ENCODE measurements at places on chromosomes 5 and 9.

DNA sequence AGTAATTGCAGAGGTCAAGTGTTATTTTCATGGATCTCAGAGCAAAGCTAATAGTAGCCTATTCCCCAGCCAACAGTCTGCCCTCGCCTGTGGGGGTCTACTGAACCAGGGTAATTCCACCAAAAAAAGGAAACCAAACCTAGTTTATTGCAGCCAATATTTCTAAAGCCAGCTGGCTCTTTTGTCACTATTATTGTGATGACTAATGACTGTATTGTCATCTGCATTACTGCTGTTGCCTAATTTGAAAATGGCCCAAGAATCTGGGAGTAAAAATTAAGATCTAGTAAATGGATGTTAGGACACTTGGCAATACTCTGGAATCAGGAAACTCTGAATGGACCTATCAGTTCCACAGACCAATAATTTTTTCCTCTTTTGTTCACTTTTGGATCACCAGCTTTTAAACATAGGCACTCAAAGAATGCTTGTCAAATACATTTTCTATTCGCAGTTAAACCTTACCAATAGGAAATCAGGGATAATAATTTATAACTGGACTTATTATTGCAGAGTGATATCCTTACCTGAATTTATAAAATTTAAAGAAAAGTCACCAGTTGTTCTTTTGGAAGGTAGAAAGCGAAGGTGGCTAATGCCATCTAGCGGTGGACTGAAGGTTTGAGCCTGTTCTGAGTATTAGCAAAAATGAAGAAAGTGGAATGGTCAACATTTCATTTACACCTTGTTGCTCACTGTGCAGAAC is 69.2 kb downstream of the SYK start:
- DNase-seq: no peak

DNA sequence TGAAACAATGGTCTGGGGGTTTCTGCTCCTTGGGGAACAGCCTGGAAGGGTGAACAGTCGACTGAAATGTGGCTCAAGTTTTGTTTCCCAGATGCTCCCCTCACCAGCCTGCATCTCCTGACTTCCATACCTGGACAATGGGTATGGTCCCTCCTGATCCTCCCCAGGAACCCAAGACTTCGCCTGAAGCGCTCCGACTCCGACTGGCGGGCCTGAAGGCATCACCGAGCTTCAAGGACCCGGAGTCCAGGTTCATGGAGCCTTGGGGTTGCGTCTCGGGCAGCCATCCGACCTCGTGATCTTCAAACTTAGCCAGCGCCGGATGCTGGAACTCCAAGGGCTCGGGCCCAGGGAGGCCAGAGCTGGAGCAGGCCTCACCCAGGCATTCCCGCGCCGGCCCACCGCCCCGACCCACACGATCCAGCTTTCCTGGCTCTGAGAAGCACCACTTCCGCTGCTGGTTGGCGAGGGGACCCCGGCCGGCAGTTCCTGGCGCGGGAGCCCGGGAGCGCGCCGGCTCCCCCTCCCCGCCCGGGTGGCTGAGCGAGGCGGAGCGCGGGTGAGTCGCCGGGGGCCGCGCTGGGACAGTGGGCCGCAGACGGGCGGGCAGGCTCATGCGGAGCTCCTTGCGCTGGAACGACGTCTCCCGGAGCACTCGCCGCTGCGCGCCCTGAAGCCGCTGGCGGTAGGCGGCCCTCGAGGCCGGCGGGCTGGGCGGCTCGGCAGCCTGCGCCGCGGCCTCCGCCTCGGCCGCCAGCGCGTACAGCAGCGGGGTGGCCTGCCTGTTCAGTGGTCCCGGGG is 5.2 kb downstream of the SHROOM1 start:
- DNase-seq: no peak

DNA sequence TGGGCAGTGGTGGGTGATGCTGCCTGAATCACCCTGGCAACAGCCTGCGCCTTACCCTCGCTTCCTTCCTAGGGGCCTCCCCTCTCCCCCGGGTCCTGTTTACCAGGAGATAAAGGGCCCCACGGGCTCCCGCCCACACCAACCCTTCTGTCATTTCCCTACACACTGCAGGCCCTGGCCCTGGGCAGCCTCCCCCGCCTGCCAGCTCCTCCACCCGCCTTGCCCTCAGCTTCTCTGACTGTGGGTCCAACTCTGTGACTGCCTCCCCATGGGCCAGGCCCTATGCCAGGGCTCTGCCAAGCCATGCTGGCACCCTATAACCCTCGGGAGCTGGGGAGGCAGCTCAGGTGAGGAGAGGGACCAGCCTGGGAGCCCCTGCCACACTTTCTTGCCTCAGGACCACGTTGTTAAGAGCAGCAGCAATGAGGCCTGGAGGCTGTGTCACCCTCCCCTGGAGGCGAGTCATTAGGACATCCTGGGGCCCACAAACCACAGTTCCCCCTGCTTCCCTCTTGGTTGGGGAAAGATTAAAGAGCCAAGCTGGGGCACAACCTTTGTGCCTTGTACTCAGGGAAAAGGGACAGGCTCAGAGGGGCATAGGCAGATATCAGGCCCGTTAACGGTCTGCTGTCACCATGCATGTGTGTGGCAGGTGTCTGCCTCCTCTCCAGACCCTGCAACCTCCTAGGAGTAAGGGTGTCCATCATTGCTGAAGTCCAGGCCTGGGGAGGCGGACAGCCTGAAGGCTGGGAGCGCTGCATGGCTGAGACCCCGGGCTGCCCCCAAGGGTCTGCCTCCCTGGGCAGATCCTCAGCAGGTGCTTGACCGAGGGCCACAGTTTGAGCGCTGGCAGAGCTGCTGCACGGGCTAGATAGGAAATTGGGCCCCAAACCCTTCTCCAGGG is 2.8 kb downstream of the MGAT4B start:
- DNase-seq: no peak

DNA sequence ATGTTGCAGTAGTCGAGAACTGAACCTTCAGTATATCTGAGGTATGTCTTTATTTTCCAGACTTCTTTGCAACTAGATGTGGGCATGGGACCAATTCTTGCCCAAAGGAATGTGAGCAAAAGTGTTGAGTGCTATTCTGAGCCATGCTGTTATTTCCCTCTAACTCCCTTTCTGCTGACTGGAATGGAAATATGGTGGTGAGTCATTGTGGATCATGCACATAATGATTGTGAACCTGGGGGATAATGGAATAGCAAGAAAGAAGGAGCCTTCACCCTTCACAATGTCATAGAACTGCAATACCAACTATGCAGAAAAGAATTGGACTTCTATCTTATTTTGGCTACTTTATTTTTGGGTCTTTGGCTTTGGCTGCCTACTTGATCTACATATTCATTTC is 10.3 kb upstream of the DOCK2 start:
- DNase-seq: peak; percentile 17

DNA sequence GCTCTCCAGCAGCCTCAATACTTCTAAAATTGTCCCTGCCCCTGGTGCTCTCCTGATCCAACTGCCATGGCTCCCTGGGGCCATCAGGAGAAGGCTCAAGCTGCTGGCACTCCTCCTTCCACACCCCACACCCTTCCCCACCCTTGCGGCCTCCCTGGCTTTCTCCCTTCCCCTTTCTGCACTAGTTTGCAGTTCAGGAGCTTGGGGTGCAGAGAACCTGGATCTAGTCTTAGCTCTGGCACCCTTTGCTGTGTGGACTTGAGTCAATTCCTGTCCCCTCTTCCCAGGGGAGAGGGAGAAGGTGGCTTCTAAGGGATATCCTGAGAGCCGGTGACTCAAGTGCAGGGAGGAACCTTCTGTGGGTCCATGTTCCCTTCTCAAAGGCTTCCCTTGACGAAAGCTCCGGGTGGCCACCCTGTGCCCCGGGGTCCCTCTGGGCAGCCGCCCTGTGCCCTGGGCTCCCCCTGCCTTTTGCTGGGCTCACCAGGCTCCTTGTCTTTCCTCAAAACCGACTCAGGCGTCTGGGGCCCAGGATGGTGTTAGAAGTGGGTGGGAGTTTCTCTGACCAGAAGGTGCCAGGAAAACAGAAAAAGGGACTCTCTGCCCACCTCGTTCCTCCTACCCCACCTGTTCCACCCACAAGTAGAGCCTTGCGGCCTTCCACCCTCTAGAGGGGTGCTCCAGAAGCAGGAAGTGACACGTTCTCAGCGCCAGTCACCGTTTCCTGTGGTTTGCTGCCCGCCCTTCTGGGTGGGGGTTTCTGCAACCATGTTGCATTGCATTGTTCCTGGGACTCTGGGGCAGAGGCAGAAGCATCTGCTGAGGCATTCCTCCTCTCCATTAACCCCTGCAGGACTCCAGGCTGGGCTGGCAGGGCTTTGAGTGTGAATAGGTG is 15.0 kb downstream of the GLIPR2 start:
- DNase-seq: no peak

DNA sequence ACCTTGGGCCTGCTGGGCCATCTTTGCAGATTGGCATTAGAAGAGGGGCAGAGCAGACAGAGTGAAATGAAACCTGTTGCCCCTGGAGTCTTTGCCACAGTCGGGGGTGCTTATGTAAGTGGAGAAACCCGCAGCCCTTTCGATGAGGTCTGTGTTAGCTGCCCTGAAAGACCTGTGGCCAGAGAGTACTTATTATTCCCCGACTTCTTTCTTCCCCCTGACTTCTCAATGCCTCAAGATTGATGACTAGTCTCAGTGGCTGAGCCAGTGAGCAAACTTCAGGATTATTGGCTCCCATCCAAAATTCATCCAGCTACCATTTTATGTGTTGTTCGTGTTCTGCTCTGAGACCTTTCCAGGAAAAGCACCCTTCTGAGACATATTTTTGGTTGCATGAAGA is 7.6 kb downstream of the NTRK2 start:
- DNase-seq: no peak

- no peak for DNase-seq
Measured at GRCh38 chr5:90301248-90301647, 108.3 kb downstream of the CETN3 start.

DNA sequence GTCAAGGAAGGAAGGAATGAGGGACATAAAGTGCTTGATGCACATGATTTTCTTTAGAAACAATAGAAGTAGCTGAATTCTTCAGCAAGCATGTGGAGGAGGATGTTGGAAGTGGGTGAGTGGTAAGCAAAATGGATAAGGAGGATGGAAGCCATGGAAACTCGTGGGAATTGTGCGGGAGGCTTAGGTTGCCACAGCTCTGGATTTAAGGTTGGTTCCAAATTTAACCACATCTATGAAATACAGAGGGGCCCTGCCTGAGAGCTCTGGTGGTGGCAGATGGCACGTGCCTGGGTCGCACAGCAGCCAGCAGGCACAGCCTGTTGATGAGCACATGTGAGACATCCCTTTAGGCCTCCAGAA is 284.7 kb downstream of the SMARCA2 start:
- DNase-seq: no peak

GRCh38 chr5:180860273-180860886 is 696 bp downstream of the ZFP62 start:
- no peak for DNase-seq

DNA sequence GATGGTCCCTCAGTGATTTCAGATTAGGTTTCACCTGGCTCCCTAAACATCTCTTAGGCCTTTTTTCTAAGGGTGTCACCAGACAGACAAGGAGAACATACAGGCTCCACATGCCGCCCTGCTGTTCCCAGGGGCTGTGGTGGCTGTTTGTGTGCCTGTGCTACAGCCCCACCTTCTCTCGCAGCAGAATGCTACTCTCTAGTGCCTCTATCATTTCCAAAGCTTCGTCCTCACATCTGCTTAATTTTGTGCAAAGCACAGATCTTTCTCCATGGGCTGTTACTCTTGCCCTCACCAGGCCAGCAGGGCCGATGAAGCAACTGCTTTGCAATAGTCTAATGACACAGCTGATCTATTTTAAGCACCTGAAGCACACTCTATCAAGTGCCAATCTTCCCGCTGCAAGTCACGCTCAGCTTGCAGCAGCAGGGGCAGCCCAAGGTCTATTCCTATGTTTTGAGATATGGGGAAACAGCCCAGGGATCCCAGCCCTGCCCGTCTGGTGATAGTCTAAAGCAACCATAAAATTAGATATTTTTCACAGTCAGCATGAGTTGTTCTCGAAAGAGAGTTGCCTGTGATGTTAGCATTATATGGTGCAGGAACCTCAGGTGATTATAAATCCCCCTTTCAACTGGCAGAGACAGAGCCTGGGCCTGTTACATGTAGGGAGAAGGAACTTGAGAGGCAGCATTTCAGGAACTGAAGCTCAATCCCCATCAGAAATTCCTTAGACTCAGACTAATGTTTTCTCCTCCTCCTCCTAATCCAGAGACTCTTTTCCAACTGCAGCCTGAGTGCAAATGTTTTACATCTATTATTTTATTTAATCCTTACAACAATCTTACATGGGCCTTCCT is 12.7 kb downstream of the ABLIM3 start:
- no peak for DNase-seq

- DNase-seq: no peak
Measured at GRCh38 chr5:173339286-173339685, 11.1 kb upstream of the STC2 start.

DNA sequence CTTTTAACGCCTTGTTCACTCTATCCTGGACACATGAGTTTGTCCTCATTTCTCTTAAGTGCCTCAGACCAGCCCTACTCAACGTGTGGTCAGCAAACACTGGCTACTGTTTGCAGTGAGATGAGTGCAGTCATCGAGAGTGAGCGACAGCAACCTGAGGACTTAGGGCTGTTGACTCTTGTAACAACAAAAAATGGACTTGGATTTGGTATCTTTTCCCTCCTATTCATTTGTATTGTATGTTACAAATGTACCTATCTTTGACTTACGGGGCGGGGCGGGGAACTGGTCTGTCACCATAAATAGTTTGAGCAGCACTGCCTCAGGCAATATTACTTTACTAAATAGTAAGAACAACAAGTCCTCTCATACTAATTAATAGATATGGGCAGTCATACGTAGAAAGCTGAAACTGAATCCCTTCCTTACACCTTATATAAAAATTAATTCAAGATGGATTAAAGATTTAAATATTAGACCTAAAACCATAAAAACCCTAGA is 84.1 kb downstream of the TLE1 start:
- DNase-seq: no peak

DNA sequence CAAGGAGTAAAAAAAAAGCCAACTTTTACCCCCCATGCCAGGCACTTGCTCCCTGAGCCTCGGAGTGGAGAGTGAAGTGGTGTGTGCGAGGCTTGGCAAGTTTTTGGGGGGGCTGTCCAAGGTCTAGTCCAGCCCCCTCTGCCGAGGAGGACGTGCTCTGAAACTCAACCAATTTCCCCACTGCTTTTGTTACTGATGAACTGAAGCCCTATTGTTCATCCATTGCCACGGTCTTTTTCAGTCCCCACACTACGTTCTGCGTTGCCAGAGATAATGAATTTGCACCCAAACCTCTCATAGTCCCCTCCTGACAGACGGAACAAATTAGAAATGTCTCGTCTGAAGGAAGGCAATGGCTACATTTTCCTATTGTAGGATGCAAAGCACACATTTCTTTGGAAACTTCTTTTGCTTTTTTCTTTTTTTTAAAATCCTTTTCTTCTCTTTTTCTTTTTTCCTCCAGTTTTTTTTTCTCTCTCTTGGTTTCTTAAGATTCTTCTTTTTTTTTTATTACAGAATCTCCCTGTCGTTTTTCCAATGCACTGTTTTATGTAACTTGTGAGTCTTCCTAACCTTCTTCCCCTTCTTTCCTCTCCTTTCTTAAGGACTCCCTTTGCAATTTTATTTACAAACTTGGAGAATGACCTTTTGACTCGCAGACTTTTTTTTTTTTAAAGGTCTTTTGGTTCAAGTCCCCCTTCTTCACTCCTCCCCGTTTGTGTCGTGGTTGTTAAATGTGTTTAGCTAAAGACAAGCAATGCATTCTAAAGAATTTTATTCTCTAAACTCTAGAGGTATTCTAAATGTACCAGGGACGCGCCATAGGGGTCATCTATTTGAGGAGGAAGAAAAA is 209.5 kb downstream of the MEF2C start:
- no peak for DNase-seq

Data from brain pericyte (primary cell).